CD4-positive, CD25-positive, alpha-beta regulatory T cell (primary cell): ENCODE measurements at places on chromosomes 6 and 20. TPM values are rescaled to one million over a fixed set of nuclear protein-coding genes. Genes with fewer than 3 reads are reported as not detected.

Gene VIP
- not detected for total RNA-seq

Gene DSP
- total RNA-seq: not detected

Gene TAF8
- 46.7 TPM for total RNA-seq

Gene C6orf52
- not detected for total RNA-seq

Gene SIRPB1
- total RNA-seq: 2.4 TPM

Gene LKAAEAR1
- not detected for total RNA-seq

Gene MYLK4
- 0.91 TPM for total RNA-seq

Gene SLC35D3
- 0.15 TPM for total RNA-seq

Gene TREML2
- total RNA-seq: 1.7 TPM

Gene NKAIN2
- not detected for total RNA-seq

Gene SNAP91
- total RNA-seq: not detected

Gene ZC2HC1B
- not detected for total RNA-seq

Gene BPIFB4
- not detected for total RNA-seq

Gene KIAA1755
- total RNA-seq: not detected

DNA sequence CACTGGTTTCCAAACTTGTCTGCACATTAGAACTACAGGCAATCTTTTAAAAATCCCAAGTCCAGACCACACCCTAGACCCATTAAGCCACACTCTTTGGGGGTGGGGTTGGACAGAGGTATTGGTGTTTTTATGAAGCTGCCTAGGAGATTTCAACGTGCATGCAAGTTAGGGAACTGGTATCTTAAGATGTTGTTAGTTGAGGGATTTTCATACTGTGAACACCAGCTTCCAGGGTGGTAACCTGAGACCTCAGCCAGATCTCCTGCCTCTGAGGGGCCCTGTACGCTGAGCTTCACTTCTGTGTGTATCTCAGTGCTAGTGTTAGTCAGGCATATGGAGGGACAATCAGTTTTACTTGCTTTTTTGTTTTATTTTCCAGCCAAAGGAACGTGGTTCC is 138.0 kb downstream of the UTRN start:
- DNase-seq: no peak

DNA sequence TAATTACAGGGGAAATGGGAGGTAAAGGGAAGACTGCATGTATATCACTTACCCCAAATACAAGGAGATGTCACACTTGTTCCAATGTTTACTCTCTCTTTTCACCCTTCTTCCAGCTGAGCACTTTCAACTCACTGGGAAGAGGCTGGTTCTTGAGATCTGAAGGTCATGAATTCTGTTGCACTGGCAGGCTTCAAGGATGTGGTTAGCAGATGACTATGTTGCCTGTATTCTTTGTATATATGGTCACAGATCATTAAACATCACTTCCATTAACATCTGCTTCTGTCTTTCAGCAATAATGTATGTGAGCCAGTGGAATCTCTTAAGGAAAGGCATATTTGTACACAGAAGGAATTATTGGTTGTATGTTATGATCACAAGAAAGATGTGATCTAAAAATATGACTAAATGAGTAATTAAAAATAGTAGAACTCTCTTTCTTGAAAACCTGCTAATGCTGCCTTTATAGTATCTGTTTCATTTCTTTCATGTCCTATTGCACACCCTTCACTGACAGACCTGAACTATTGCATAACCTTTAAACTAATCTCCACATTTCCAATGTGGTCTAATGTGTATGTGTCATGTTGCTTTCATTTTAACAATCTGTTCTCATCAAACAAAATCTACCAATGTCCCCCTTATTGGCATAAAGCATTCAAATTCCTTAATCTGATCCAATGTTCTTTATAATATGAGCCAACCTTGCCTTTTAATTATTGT is 131.4 kb upstream of the EPHA7 start:
- no peak for DNase-seq

DNA sequence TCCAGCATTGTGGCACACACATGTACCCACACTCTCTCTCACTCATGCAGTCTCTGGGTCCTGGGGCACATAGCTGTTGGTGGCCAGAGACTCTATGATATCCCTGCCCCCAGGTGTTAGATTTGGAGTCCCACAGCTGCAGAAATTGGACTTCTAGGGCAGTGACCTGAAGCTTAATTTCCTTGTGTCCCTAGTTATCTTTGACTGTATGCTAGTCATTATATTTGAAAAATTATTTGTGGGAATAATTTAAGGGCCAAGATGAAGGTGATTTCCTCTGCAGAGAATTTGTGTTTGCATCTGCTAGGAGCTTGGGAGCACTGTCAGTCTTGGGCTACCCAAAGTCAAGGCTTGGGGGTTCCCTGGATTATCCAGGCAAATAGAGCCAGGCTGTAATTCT is 50.1 kb downstream of the ZBTB9 start:
- DNase-seq: no peak

- no peak for DNase-seq
Observed at GRCh38 chr6:157063176-157063905, 260.0 kb downstream of the TMEM242 start.

- DNase-seq: no peak
Observed at GRCh38 chr6:116522896-116523295, 11.5 kb downstream of the CALHM5 start.

- DNase-seq: no peak
Observed at GRCh38 chr6:108795122-108795521, 53.1 kb upstream of the ARMC2 start.

- no peak for DNase-seq
Observed at GRCh38 chr6:14681699-14682487, 564.0 kb upstream of the JARID2 start.

GRCh38 chr6:166488076-166488685 is 98.3 kb downstream of the RAMACL start:
- peak; percentile 98 for DNase-seq

- no peak for DNase-seq
Observed at GRCh38 chr6:149840345-149841075, 23.6 kb downstream of the LRP11 start.

GRCh38 chr20:45892828-45893500 is 1.8 kb downstream of the CTSA start:
- DNase-seq: no peak

DNA sequence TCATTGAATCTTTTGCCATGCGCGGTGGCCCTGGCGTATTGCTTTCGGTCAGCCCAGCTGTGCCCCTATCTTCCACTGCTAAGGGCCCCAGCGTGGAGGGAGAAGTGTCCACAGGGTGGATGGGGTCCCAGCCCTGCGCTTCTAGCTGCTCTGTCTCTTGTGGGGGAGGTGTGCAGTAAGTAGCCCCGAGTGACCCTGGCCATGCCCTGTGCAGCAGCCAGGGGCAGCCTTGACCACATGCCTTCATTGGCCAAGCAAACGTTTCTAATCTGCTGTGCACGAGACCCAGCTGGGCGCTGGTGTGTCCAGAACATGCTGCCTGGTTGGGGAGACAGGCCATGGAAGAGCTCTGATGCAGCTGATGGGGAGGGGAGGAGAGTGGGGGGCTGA is 13.6 kb downstream of the TMEM181 start:
- no peak for DNase-seq

- DNase-seq: no peak
Observed at GRCh38 chr6:137820952-137821351, 46.1 kb upstream of the TNFAIP3 start.

DNA sequence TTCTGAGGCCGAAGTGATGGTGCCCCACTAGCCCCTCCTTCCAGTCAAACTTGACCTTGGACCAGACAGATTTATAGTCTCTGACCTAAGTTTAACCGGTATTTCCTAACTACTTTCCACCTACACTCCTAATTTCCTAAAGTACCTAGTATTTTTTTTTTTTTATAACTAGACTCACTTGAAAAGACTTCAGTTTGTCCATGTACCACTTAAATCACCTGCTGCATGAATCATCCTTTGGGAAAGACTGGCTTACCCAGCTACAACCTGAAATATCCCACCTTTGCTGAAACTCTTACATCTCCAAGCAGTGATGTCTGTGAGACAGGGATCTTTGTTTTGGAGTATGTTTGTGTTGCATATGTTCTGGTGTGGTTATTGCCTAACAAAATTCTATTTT is 71.1 kb downstream of the ZDHHC14 start:
- no peak for DNase-seq

DNA sequence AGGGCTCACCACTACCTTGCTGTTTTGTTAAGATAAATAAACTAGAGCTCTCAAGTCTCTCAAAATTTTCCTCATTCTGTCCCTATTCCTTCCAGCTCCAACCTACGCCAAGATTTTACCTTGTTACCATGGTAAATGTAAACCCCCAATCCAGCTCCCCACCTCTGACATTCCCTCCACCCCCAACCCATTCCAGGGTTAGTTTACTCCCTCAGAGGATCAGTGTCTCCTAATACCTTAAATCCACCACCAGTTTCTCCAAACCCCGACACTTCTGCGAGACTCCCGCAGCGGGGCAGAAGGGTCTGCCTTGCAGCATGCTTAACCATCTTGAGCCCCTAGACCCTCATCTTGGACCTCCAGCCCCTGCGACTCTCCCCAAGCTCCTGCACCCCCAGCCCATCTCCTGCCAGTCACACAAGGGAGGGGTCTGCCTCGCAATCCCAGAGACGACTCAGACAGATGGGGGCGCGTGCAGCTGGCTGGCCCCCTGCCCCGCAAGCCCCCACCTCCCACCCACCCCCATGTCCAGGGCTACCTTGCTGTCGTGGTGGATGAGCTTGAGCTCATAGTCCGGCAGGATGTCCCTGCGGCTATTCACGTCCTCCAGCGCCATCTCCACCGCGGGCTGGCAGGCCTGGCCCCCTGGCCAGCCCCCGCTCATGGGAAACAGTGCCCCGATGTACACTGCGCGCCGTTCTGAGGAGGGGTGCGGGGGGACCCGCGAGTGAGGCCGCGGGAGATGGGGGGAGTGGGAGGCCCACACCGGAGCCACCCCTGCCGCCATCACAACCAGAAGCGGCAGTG is 5.8 kb downstream of the GABBR1 start:
- peak; percentile 9 for DNase-seq

- no peak for DNase-seq
Observed at GRCh38 chr20:33929917-33930316, 63.8 kb upstream of the RALY start.

DNA sequence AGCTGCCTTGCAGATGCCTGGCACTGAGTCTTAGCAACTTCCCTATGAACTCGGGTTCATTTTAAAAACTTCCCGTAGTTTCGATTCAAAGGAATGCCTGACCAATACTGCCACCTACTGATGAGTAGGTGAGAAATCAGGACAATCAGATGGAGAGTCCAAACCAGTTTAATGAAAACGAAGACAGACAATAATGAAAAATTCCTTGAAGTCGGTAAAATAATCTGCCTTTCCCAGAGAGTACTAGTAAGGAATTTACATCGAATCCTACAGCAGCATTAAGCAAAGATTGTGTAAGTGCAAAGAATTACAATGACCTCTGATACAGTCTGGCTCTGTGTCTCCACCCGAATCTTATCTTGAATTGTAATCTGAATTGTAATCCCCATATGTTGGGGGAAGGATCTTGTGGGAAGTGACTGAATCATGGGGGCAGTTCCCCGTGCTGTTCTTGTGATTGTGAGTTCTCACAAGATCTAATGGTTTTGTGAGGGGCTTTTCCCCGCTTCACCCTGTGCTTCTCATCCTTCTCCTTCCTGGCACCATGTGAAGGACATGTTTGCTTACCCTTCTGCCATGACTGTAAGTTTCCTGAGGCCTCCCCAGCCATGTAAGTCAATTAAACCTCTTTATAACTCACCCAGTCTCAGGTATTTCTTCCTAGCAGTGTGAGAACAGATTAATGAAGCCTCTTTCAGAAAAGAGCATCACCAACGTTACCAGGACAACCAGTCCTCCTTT is 134.4 kb downstream of the ARHGAP18 start:
- DNase-seq: peak; percentile 11

DNA sequence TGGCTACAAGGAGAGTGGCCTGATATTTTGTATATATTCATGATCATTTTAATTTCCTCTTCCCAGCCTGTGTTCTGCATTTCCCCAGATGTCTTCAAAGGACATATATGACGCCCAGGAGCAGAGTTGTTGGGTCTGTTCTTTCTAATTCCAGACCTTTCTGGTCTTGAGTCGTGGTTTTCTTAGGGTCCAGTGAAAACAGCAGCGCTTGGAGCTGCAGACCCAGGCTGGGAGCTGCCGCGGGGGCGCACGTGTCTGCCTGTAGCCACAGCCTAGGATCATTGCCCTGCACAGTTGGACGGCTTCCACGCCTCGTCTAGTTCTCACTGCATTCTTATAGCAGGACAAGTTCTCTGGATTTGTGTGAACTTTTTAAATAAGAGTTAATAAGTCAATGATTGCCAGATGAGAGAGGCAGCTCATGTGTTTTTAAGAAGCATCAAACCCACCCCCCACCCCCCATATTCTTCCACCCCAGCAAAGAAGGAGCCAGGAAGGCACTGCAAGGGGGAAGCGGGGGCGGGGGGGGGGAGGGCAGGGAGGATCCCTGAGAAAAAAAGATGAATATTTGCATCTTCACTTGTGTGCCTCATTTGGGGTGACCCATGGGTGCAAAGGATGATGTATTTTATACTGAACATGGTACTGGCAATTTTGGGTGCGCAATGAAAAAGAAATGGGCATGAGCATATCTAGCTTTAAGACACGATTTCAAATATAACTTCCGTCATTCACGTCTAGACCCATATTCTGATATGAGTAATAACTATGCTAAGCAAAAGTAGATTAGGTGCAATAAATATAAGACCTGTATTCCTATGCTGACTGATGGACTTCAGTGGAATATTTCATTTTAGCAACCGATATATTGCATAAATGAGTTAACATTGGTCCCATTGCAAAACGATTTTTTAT is 160.0 kb downstream of the TBXT start:
- DNase-seq: no peak

- no peak for DNase-seq
Observed at GRCh38 chr20:24694157-24694726, 224.8 kb downstream of the SYNDIG1 start.

DNA sequence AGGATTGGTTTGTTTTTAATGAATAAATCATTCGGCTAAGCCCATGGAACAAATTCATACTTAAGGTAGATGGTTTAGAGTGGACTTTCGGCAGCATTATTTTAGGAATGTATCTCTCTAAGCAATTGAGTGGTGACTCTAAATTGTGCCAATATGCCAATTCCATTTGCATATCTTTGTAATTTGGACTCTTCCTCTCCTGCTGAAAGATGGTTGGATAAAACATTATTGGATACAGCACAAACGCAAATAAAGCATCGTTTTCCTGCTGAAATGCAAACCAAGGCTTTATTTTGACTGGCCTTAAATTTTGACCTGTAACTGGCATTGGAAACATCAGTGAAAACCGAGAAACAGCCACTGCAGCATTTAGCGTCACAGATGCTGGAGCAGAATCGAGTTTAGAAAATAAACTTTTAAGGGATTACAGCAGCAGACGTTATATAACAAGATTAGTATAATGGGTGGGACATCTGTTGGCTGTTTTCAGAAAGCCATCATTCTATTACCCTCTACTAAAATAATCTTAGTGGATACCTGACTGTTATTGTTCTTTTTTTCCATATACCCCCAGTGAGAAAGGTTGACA is 726.0 kb downstream of the KIF16B start:
- DNase-seq: no peak
